ENCODE measurements at places on chromosomes 3 and 15. TPM values are rescaled to one million over a fixed set of nuclear protein-coding genes. Genes with fewer than 3 reads are reported as not detected.

GRM7 gene
- total RNA-seq, result not detected

SCG5 gene
- total RNA-seq, result 3.3 TPM

GRCh38 chr15:34109797-34110663, 8.1 kb downstream of the PGBD4 start:
- DNase-seq, result no peak

- no peak for DNase-seq
Measured at GRCh38 chr3:46883054-46883829, 5.7 kb downstream of the PTH1R start.

Data from sigmoid colon (tissue), 7 donors.